Stimulated activated CD8-positive, alpha-beta memory T cell treated with anti-CD3 and anti-CD28 coated beads, Interleukin-15, amount 100 ng/mL, for 4 hours (primary cell): ENCODE measurements at places on chromosomes 7 and 10.

- DNase-seq, result no peak
Observed at GRCh38 chr10:126838316-126838715, 66.9 kb upstream of the DOCK1 start.

GRCh38 chr7:141511676-141512396 lies 39.4 kb upstream of the AGK start:
- DNase-seq, result no peak

GRCh38 chr7:21947946-21948345 lies 2.2 kb upstream of the CDCA7L start:
- no peak for DNase-seq

DNA sequence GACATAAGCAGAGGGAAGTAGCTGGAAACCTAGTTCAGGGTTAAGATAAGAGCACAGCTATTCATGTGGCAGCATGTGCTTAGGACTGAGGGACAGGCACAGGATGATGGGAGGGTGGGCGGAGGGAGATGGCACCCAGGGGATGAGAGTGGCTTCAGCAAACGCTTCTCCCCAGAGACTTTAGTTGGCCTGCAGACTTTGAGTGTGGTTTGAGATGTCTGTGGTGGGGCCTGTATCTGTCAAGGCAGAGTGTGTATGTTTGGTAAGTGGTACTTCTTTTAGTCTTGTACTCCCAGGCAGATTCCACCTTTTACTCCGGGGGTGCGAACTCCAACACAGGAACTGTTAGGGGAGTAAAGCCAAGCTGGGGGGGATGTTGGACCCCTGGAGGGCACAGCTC lies 88.9 kb downstream of the WDFY4 start:
- DNase-seq, result no peak

- no peak for DNase-seq
Observed at GRCh38 chr10:116005301-116005700, 267.7 kb downstream of the GFRA1 start.

GRCh38 chr7:143002106-143002505 lies 24.8 kb downstream of the OR9A2 start:
- DNase-seq, result no peak

- DNase-seq, result no peak
Observed at GRCh38 chr7:3861941-3862340, 560.9 kb downstream of the SDK1 start.

- DNase-seq, result no peak
Observed at GRCh38 chr7:84637568-84638338, 443.2 kb upstream of the SEMA3A start.

DNA sequence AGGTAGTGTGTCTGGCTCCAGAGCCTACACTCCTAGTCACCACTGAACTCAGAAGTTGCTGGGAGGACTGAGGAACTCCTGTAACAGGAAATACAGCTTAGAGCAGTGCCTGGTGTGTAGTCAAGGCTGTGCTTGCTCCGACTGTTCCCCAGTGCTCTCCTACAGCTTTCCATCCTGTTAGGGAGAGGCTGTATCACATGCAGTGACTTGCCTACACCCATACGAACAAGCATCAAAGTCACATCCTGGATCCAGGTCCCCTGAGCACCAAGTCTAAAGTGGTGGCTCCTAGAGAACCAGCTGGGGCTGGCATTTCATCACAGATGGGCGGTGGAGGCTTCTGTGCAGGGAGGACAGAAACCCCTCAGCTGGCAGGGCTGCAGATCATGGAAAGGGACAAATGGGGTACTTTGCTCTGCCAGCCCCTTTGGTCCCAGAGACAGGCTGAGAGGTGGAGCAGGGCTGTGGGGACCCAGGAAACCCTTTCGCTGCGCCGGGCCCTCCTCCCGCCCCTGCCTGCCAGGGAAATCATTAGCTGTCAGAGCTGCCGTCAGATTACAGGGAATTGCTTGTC lies 7.7 kb downstream of the ASB10 start:
- no peak for DNase-seq

- DNase-seq, result no peak
Observed at GRCh38 chr10:94069884-94070283, 76.2 kb downstream of the PLCE1 start.

GRCh38 chr7:50509459-50509858 lies 55.7 kb downstream of the DDC start:
- DNase-seq, result no peak

DNA sequence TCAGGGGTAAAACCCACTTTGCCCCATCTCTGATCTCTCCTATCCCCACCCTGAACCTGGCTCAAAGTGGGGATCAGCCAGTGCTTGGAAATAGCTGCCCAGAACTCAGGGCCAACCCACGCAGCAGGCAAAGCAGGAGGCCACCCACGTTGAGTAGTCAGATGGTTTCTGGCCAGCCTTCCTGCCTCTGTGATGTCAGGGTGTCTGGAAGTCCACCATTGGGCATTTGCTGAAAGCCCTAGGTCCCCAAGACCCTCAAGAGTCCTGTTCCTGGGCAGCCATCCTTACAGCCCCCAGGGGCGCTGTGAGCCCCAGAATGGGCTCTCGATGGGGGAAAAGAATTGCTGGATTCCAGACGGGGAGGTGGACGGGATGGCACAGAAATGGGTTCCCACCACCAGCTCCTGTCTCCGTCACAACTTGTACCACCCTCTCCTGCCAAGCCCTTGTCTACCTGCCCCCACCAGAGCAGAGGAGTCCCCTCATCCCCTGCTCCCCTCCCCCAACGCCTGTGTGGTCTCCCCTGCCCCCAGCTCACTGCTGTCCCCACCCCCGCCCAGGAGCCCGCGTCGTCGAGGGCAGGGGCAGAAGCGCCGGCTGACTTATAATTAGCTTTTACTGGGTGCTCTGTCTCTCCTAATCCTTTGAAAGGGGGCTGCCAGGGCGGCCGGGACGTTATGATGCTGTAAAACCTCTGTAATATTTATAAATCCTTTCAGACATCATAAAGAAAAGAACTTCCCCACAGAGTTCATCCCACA lies 3.9 kb downstream of the MYL10 start:
- DNase-seq, result no peak

- DNase-seq, result no peak
Observed at GRCh38 chr7:16661924-16662323, 15.9 kb downstream of the BZW2 start.

GRCh38 chr7:41855798-41856197 lies 152.9 kb upstream of the INHBA start:
- no peak for DNase-seq

GRCh38 chr10:84675060-84675459 lies 346.7 kb downstream of the CCSER2 start:
- no peak for DNase-seq

DNA sequence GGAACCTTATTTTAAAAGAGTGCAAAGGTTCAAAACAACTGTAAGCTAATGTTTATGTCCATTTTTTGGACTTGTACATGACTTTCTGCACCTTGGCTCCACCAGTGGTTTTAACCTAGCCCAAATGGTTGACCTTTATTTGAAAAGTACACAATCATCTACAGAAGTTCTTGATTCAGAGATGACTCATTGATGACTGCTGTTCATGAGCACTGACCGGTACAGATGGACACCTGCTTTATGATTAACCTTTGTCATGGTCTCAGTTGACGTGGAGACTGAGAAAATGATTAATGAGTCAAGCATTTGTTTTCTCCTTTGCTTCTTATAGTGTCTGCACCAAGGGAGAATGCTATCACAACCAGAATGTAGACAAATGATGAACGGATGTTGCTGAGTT lies 55.7 kb upstream of the PTER start:
- no peak for DNase-seq

GRCh38 chr10:4028027-4028471 lies 243.0 kb upstream of the KLF6 start:
- DNase-seq, result no peak

GRCh38 chr10:85995791-85996190 lies 370.8 kb downstream of the GRID1 start:
- no peak for DNase-seq

- DNase-seq, result no peak
Observed at GRCh38 chr7:155310425-155311114, 12.9 kb downstream of the INSIG1 start.

DNA sequence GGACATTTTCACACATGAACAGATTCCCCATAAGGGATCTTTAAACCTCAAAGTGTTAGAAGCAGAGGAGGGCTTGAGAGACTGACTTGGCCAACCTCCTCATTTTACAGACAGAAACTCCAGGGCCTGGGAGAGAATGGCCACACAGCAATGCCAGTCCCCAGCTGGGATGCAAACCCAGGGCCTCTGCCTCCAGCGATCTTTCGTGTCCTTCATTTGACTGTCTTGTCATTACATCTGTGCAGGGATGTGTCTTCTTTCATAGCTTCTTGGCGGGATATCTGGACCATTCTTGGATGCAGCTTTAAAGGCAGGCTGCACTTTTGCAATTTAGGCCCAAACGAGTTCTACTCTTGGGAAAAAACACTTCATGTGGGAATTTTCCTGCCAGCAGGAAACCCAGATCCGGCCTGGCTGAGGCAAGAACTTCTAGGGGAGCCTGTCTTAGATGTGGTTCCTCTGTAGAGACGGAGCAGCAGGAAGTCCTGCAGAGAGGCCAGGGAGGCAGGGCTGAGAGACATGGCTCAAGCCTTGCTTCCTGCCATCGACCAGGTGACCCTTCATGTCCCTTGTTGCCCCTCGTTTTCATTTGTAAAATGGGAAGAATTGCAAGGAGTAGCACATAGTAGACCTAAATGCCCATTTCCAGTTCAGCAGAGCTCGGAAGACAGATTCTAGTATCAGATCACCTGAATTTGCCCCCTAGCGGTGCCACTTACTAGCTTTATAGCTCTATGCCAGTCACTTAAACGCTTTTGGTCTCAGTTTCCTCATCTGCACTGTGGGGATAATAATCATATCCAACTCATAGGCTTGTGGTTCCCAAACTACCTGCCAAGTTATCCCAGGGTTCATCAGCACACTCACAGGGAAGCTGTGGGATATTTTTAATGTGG lies 43.9 kb upstream of the SLC29A3 start:
- no peak for DNase-seq

DNA sequence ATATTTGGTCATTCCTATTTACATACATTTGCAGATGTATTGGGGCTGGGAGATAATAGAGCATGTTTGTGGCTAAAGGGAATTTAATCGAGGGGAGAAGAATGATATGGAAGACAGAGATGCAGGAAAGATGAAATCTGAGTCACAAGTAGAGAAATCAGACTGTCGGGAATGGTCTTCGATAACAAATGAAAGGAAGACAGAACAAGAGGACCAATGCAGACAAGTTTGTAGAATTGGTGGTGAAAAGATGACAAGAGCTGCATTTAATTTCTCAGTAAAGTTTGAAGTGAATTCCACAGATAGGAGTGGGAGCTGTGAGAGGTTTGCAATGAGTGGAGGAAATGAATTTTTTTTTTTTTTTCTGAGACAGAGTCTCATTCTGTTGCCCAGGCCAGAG lies 60.0 kb downstream of the BRAF start:
- no peak for DNase-seq

- no peak for DNase-seq
Observed at GRCh38 chr10:133139551-133140065, 20.4 kb upstream of the KNDC1 start.
